ENCODE measurements at places on chromosomes 12 and 14.
A peak's percentile ranks its signal among the peaks of the same experiment; 100 is the strongest.

- DNase-seq: peak; percentile 90
Measured at GRCh38 chr14:20610002-20610765, 19.0 kb upstream of the RNASE12 start.

GRCh38 chr12:58306266-58307000 lies 365.1 kb downstream of the ATP23 start:
- no peak for DNase-seq

- no peak for DNase-seq
Measured at GRCh38 chr14:102150744-102151143, 11.0 kb downstream of the WDR20 start.

DNA sequence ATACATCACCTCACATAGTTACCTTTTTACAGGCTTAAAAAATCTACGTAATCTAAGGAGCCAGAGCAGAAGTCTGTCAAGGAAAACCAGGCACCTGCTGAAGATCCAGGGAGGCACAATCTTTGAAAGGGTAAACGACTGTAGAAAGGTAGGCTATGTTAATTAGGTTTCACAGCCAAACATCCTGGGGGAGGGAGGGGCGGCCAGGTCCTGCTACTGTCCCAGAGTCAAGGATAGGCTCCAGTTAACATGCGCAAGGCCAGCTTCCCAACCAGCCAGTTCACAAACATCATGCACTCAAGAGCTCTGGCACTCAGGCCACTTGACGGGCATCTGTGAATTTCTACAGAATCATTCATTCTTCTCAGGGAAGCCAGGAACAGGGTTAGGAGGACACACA lies 22.9 kb downstream of the NIN start:
- no peak for DNase-seq

GRCh38 chr12:54504550-54504949 lies 7.0 kb downstream of the NCKAP1L start:
- no peak for DNase-seq

GRCh38 chr14:75562089-75562488 lies 16.3 kb upstream of the FLVCR2 start:
- peak; percentile 78 for DNase-seq

DNA sequence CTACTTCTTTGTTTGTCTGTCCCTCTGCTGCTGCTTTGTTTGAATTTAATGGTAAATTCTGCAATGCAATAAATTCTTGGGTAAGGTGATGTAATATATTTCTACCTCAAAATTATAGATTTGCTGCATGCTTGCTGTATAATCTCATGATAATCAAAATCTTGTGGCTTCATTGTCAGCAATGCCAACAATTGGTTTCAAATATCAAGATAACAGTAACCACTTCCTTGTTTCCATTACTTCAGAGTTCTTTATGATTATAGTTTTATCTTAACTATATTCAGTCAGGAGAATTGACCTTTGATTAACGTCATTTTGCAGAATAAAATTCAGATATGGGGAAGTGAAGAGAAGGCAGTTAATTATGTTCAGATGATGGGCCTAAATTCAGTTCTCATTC lies 30.2 kb upstream of the RNU6-8 start:
- DNase-seq: no peak

- DNase-seq: no peak
Measured at GRCh38 chr14:65281991-65282895, 130.3 kb upstream of the FUT8 start.

DNA sequence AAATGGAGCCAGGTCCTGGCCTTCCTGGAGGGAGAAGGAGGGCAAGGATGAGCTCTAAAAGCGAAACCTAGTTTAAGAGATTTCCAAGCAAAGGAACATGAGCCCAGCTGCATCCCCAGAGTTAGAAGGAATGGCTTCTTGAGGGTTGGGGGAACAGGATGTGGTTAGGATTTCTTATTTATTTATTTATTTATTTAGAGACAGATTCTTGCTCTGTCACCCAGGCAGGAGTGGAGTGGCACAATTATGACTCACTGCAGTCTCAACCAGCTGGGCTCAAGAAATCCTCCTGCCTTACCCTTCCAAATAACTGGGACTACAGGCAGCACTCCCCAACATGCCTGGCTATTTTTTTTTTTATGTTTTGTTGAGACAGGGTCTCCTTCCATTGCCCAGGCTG lies 25.3 kb upstream of the TMEM106C start:
- no peak for DNase-seq

- DNase-seq: peak; percentile 61
Measured at GRCh38 chr12:27332714-27333402, at the start of gene BMAL2. Gene BMAL2, plus strand, starts transcription at chr12:27332836. Its CDS starts 237 bp downstream, at chr12:27333073.

- DNase-seq: no peak
Measured at GRCh38 chr14:95499354-95499750, 17.1 kb downstream of the SYNE3 start.

GRCh38 chr12:96466939-96467751 lies 22.2 kb upstream of the CFAP54 start:
- DNase-seq: no peak

DNA sequence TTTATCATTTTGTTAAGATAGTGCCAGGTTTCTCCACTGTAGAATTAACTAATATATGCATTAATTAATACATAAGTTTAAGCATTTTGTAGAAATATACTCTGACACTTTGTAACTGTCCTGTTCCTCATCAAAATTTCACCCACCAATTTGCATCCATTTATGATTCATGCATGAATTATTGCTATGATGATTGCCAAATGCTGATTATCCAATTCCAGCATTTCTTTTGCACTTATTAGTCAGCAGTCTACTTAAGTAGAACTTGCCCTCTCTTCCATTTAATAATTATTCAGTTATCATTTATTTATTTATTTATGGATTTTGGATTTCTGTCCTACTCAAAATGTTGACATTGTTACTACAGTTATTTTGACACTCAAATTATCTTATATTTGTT lies 72.2 kb downstream of the SLC6A15 start:
- no peak for DNase-seq

DNA sequence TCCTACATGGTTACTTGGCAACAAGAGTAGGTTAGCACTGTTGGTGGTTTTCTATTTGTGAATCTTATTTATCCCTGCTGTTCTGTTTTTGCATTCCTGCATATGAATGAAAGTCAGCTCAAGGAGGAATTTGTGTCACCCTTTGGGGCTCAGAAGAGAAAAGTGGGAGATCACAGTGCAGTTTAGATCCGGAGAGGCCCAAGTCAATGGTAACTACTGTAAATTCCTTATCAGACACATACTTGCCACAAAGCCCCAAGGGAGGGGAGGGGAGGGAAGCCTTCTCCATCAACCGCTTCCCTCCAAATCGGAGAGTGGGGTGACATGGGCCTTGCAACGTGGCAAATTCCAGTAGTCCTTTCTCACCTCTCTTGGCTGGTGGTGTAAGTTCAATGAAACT lies 15.0 kb downstream of the GSG1 start:
- DNase-seq: no peak

GRCh38 chr12:103205906-103206305 lies 248.4 kb downstream of the ASCL1 start:
- no peak for DNase-seq

DNA sequence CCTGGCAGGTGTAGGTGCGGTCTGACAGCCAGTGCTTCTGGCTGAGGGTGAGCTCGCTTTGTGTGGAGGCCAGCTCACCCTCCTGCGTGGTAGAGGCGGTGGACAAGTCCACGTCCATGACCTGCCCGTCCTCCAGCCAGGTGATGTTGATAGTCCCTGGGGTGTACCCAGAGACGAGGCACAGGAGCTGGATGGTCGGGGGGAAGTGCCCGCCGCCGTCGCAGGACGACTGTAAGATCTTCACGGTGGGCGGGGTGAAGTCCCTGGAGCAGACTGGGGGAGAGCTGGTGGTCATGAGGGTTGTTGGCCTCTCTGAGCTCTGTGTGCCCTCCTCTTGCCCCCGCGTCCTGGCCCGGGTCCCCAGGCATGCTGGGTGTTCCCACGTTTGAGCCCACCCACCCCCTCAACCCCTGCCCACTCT lies 74.6 kb downstream of the TMEM121 start:
- no peak for DNase-seq

GRCh38 chr14:67943947-67944346 lies 124.4 kb downstream of the RAD51B start:
- DNase-seq: peak; percentile 34

DNA sequence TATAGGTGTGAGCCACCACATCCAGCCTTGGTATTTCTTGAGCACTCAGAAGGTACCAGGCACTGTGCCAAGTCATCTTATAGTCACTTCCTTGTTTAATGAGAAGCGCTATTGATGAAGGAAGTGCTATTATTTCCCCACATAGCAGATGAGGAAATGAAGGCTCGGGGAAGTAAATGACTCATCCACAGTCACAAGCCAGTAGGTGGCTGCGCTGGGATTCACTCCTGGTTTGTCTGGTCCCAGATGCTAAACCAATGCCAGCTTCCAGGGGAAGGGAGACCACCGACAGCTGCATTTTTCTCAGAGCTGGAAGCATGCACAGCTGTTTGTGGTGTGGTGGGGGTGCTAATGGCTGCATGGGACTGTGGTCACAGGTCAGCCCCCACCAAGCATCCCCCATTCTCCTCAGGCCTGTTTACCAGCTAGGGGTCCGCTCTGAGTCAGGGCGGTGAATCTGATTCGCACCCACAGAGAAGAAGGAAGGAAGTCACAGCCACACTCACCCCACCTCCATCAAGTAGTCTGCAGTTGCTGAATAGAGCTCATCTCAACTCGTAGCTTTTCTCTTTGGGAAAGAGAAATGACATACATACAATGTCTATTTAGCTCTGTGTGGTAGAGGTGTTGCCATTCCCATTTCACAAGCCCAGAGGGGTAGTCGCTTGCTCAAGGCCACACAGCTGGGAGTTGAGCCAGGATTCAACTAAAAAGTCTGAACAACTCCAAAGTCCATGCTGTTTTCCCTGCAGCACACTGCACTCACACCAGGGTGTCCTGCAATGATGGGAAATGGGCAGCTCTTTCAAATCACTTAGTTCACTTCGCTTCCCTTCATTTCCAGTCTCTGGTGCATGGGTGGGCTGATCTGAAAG lies 6.3 kb upstream of the LTBP2 start:
- peak; percentile 62 for DNase-seq

DNA sequence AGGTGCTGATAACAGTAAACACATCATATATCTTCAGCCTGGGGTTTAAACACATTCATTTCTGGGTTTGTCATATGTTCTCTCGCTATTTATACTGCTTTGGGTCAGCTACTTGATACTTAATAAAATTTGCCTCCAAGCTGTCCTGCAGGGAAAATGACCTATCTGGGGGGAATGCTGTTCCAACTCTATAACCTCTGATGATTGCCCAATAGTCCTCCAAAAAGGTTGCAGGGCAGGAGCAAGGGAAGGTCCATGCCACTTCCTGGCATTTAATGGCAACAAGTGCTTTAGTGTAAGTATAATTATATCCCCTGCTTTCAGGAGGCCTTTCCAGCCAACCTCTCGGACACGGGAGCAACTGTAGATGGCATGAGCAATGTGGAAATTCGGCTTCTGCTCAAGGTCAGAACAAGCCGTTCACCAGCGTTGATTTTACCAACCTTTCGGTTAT lies 198.0 kb upstream of the EEA1 start:
- DNase-seq: no peak

DNA sequence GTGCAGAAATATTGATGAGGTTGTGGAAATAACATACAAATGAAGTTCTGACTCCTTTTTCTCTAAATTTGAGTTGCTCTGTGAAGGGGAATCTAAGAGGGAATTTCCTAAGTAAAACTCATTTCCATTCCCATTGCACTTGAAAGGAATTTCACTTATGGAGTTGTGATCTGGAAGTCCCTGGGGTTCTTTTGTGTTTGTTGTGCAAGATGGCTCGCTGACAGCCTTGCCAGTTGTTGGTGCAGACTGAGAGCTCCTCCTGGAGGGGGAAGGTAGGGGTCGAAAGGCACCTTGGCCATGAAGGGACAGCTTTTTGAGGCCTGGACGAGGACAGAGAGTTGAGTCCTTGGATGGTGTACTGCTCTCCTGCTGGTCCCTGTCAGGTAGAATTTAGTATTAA lies 72.0 kb downstream of the C12orf56 start:
- no peak for DNase-seq

DNA sequence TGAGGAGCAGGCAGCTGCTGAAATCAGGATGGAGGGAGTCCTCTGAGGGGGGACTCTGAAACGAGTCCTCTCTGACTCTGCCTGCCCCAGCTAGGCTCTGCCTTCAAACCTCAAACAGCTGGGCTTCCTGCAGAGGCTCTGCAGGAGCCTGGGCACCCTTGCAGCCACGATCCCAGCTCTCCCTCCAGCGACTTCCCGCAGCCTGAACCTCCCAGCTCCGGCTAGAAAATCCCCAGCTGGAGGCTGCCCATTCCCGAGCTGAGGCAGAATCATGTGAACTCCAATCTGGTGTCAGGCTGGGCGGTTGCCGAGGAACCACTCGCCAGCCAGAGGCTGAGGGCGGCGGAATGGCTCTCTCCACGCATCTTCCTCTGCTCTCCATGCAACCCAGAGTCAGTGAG lies at the start of gene GPR68:
GPR68 (minus strand) TSS at position 204 of the 401 bp plus-strand sequence. CDS start 9,654 bp downstream, outside the sequence.
- DNase-seq: no peak

GRCh38 chr14:68843471-68844209 lies 50.8 kb upstream of the ZFP36L1 start:
- DNase-seq: peak; percentile 84

DNA sequence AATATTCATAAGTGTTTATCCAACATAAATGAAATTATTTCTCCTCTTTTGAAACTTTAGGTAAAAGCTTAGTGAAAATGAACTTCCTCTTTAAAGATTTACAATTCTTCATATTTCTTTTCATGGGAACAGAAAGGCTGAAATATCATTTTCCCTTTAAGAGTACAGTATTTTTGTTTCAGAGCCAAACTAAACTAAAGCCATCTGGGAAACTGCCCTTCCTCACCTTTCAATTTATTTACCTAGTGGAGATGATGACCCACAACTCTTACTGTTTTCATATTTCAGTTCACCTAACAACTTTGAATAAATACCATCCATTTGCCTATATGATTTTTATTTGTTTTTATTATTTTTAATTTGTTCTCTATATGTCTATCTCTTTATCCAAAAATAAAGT lies 105.4 kb downstream of the ALX1 start:
- no peak for DNase-seq

GRCh38 chr14:101126731-101127130 lies 223.2 kb upstream of the RTL1 start:
- no peak for DNase-seq

DNA sequence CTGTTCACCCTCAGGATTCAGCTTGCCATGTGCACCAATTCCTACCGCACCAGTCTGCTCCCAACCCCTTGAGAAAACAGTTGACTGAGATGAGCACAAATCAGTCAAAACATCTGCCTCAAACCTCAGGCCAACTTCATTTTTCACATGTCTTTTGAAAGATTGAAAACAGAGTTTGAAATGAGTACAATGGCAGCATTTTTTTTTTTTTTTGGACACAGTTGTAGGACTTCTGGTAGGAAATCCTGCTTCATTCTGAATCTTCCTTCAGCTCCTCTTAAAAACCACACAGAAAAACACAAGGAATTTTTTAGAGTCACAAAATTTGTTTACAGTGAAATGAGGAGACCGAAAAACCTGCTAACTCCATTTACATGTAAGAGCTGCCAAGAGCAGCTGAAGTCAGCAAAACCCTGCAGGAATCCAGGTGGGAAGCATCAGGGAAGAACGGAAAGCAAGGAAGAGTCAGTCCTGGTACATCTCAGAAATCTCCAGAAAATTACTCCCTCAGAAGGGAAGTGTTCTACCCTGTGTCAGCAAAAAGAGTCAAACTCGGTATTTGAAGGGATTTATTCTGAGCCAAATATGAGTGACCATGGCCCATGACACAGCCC lies 100.3 kb upstream of the TMTC1 start:
- no peak for DNase-seq

All from stimulated activated CD4-positive, alpha-beta T cell treated with anti-CD3 and anti-CD28 coated beads, Interleukin-2, amount 100 ng/mL, for 24 hours (primary cell).